ENCODE measurements at places on chromosomes 5 and 9. TPM values are rescaled to one million over a fixed set of nuclear protein-coding genes. Genes with fewer than 3 reads are reported as not detected.

TBCA gene
- 85.0 TPM for total RNA-seq

SUSD3 gene
- not detected for total RNA-seq

RIMOC1 gene
- 13.7 TPM for total RNA-seq

GABRA1 gene
- total RNA-seq = 2.9 TPM

SLC36A3 gene
- 1.4 TPM for total RNA-seq

PDE8B gene
- total RNA-seq = 5.8 TPM

KIAA1958 gene
- 2.6 TPM for total RNA-seq

DMRT3 gene
- 1.2 TPM for total RNA-seq

ITGA1 gene
- total RNA-seq = 374 TPM

- no peak for DNase-seq
Measured at GRCh38 chr9:8864545-8864896, 1064.9 kb upstream of the DMAC1 start.

GRCh38 chr9:78320875-78321496, 24.1 kb downstream of the PSAT1 start:
- DNase-seq = no peak

DNA sequence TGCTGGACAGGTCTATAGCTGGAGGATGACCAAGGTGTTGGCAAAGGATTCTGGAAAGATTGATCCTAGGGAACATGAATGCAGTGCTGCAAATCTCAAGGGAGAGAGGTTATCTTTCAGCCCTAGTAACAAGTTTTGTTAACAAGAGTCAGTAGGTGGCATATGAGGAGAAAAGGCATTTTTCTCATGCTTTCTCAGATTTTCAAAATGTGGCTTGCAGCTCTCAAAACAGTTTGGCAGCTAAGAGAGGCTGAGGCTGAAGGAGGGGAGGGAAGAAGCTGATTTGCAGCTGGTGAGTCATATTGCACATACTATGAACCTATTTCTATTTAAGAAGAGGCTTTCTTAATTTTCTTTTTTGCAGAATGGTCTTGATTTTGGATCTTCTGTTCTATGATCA, 64.3 kb upstream of the PCA3 start:
- peak; percentile 65 for DNase-seq

- no peak for DNase-seq
Measured at GRCh38 chr5:44911501-44911900, 102.8 kb downstream of the MRPS30 start.

- DNase-seq = peak; percentile 23
Measured at GRCh38 chr5:176578391-176578808, 29.3 kb downstream of the CDHR2 start.

DNA sequence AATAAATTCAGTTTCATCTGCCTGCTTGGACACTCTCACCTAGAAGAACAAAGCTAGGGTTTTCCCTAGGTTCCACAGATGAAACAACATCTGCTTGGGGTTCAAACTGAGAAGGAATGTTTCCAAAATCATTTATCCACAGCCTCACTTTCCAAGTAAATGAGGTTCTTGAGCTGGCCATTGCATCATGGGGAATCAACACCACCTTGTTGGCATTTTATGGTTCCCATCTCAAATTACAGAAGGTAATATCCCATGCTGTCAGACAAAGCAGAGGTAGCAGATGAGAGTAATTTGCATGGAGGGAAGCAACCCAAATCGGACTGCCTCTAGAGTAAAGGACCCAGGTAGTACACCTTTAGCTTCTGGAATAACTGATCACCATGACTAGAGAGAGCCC, 10.5 kb upstream of the NR4A3 start:
- no peak for DNase-seq

DNA sequence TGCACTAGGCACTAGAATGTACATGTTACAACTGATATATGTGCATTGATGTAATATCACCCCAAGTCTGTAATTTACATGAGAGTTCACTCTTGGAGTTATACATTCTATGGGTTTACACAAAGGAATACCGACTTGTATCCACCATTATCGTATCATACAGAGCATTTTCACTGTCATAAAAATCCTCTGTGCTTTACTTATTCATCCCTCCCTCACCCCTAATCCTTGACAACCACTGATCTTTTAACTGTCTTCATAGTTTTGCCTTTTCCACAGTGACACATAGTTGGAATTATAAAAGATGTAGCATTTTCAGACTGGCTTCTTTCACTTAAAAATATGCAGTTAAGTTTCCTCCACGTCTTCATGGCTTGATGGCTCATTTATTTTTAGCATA, 11.1 kb upstream of the RFK start:
- DNase-seq = peak; percentile 53

DNA sequence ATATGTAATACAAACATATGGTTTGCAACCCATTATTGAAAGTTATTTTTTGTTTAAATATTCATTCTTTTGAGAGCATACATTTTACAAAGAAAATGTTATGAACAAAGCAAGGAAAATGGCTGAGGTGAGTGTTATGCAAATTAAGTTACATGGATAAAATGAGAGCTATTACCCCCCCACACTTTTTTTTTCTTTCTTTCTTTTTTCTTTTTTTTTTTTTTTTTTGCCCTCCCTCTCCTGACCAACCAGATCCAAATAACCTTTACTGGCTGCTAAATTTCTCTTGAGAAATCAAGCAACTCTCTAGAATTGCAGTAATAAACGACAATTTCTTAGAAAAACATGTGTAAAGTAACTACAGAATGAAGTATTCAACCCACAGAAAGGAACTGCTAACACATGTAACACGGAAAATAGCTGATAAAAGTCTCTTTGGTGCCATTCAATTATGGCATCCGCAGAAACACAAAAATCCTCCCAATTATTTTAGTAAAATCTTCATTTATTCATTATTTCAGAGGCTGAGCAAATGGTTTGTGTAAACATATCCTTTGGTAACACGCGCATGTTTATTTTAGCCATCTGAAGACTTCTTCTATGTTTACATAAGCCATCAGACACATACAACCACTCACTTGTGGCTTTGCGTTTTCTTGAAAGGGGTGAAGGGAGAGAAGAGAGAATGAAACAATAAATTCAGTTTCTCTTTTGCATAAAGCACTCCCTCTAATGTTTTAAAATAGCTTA, 216.1 kb downstream of the NFIB start:
- peak; percentile 11 for DNase-seq

DNA sequence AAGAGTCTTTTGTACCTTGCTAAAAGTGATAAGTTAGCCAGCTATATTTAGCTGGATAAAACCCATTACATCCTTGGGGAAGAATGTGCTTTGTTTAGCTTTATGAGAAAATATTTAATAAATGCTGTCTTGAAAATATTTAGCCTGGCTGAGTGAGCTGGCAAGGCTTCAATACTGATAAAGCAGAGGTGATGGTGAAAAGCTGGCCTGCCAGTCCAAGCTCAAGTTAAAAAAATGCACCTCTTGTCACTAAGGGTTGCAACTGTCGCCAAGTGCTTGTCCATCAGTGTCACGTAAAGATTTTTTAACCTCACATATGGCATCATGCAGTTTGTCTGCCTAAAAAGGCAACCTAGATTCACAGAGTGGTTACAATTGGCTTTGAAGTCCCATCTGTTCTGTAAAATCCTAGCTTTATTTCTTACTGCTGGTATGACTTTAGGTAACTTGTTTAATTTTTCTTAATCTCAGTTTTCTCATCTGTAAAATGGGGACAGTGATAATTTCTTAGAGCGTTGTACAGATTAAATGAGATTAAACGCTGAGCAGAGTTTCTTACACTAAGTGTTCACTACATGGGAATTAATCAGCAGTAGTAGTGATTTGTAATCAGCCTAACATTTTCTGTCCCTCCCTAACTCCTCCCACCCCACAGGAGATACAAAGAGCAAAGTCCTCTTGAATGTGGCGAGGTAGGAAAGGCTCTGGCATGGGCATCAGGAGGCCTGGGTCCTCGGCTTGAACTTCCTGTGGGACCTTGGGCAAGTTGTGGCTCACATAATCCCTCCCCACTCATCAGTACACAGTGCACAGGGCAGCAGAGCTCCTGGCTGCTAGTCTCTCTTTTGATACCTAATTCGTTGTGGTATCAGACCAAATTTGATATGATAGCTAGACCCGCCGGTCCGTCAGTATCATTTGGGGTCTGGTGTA, 48.7 kb downstream of the PIK3R1 start:
- DNase-seq = peak; percentile 82

DNA sequence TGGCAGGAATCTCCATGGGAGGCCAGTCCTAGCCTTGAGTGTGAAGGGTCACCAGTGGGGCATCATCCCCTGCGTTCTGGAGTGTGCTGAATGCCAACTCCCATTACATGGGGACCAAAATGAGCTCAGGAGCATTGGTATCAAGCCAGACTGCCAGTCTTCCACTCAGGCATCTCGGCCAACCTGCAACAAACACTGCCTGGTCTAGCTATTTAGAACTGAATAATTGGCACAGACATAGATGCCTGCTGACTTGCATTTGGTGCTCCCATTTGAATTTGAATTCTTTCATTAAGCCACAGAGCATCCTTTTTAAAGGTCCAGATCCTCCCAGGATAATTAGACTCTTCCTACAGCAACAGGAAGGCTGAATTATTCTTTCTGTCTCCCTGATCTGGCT, 116.6 kb upstream of the ABCA1 start:
- DNase-seq = no peak

GRCh38 chr5:168813184-168813968, 234.2 kb upstream of the PANK3 start:
- DNase-seq = peak; percentile 96

DNA sequence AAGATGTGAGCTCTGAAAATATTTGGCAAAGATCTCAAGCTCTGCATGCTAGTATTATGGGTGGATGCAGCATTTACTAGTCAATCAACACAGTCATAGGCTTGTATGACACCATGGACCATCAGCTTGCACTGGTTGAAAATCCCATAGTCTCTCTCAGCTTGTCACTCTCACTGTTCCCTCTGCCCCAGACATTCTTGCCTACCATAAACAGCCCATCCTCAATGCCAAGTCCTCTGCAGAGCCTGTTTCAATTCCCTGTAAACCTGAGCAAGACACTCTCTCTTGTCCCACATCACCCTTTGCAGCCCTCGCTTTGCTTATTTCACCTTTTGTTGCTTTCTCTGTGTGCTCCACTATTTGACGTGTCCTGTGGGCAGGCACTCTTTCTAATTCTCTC, 264.6 kb downstream of the ICE1 start:
- no peak for DNase-seq

- no peak for DNase-seq
Measured at GRCh38 chr9:131492070-131492469, 10.6 kb upstream of the POMT1 start.

DNA sequence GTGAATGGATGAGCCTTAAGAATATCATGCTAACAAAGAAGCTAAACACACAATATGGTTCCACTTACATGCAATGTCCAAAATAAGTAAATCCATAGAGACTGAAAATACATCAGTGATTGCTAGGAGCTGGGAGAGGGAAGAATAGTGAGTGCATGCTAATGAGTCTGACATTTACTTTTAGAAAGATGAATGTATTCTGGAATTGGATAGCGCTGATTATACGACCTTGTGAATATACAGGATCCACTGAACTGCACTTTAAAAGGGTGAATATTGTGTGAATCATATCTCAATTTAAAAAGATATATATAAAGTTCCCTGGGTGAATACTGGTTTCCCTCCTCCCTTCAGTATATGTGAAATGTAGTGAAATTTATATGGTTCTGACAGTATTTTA, 46.2 kb downstream of the LOX start:
- DNase-seq = no peak

DNA sequence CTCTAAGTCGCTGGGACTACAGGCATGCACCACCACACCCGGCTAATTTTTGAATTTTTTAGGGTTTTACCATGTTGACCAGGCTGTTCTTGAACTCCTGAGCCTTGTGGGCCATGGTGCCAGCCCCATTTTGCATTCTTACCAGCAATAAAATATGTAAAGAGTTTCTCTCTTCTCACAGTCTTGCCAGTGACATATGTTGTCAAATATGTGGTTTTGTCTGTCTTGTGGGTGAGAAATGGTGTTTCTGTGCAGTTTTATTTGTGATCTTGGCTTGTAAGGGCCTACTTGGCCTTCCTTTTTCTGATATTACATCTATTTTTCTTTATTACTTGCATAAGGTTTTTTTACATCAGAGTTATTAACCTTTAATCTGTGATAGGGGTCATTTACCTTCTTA, 47.1 kb downstream of the SPIN1 start:
- DNase-seq = no peak

DNA sequence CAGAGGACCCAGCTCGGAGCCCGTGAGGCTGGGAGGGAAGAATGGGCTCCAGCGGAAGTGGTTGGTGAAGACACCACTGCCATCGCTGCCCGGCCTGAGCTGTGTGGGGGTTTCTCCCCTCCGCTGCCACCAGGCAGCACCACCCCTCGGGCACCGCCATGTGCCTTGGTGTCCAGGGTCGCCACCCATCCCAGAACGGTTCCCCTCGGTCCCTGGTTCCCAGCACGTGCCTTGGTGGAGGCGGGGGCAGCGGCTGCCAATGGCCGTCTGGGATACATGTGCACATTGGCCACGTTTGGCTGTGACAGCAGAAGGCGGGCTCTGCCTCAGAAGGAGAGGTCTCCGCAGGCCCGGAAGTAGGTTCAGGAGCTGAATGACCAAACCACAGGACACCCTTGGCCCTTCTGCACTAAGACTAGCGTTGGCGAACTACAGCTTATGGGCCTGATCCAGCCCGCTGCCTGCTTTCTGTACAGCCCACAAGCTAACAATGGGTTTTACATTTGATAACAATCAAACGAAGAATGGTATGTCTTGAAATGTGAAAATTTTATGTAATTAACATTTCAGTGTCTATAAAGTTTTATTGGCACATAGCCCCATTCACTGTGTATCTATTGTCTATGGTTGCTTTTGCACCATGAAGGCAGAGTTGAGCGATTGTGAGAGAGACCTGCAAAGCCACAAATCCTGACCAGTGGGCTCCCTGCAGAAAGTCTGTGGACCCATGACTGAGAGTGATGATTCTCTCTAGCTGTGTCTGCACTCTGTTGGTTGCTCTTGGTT, 91.7 kb upstream of the RAPGEF1 start:
- DNase-seq = no peak

- DNase-seq = peak; percentile 42
Measured at GRCh38 chr5:74199436-74200210, 440.9 kb downstream of the ENC1 start.

DNA sequence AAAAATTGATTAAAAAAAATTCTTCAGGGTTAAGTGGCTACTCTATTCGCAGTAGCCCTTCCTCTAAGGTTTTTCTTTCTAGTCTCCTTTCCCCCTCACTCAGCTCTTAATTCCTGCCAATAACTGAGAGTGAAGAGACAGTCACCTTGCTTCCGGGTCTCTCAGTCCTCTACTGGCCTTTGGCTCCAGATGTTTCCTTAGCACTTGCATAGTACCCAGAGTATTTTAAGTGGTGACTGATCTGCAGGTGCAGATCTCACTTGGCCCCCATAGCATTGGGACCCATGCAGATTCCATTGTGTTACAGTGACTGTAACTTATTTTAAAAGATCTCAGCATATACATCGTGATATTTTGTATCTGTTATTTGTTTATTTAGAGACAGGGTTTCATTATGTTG, 66.2 kb downstream of the GCNT1 start:
- no peak for DNase-seq

GRCh38 chr9:109316207-109316640, 4.6 kb downstream of the EPB41L4B start:
- DNase-seq = no peak

DNA sequence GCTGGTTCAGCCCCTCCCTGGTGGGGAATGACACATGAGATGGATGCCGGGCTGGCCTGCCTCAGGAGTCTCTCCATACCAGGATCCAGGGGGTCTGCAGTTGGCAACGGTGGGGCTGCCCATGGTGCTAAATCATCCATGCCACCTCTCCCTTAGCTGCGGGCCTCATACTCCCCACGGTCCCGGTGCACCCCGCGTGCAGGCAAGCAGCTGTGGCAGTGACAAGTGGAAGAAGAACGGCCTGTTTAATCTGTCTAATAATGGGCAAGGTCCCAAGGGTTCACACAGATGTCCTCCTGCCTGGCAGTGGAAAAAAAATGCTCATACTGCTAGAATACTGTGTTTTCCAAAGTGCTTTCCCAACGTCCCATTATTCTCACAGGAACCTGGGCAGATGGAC, 196.9 kb upstream of the PANK3 start:
- DNase-seq = no peak

Data from umbilical cord (tissue), 2 donors.